Left ventricle myocardium superior (tissue), 1 donor: ENCODE measurements at places on chromosomes 12 and 14.
A peak's percentile ranks its signal among the peaks of the same experiment; 100 is the strongest.

- DNase-seq = no peak
These were observed 63.4 kb upstream of the FBRSL1 start for GRCh38 chr12:132426349-132427173.

- DNase-seq = no peak
These were observed 43.5 kb upstream of the KCNA5 start for GRCh38 chr12:5000204-5000603.

- no peak for DNase-seq
These were observed 710.5 kb downstream of the NOVA1 start for GRCh38 chr14:25887251-25887878.

DNA sequence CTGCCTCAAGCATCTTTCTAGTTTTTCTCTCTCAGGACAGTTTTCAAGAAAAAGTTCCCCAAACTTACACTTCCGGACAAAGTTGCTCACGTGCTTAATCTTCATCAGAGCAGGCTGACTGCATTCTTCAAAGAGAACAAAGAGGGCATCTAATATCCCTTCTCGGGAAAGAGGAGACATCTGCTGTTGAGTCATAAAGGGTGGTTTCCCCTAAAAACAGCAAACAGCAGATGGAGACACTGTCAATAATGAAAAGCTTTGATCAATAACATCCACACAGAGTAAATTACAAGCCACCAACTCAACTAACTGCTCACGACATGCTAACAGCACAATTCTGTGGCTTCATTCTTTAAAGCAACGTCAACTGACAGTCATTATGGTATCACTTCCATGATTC is 8.1 kb downstream of the CIT start:
- DNase-seq = no peak

DNA sequence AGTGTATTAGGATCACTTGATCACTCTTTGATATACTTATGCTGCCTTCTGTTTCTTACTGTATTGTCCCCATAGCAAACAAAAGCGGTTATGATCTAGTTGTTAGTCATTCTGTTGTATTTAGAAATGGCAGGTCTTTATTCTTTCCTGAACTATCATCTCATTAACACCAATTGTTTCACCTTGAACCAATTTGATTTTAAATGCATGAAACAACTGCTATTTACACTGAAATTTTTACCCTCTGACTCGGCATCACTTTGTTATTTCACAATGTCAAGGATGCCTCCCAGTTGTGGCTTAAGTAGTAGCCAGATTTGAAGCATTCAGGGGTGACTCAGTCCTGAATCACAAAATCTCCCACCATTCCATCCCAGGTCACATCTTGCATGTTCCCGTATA is 303.5 kb downstream of the EGLN3 start:
- no peak for DNase-seq

GRCh38 chr14:103089386-103090335 is 4.9 kb upstream of the EXOC3L4 start:
- DNase-seq = peak; percentile 25

DNA sequence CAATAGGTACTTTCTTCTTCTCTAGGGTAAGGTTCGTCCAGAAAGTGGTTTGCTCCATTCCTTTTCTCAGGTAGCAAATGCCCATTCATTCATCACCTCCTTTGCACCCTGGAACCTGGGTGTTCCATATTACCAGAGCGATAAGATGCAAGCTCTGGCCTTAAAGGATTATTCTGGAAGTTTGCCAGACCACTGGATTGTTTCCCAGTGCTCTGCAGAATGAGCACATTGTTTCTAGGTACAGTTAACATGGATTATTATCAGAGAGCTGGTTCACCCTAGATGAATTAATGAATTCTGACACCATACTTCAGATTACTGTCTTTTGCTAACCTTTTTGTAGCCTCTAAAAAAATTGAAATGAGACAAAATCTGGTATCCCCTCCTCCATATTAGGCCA is 170.9 kb upstream of the BMP4 start:
- DNase-seq = no peak

- DNase-seq = no peak
These were observed 18.8 kb downstream of the C12orf43 start for GRCh38 chr12:120997448-120997847.

DNA sequence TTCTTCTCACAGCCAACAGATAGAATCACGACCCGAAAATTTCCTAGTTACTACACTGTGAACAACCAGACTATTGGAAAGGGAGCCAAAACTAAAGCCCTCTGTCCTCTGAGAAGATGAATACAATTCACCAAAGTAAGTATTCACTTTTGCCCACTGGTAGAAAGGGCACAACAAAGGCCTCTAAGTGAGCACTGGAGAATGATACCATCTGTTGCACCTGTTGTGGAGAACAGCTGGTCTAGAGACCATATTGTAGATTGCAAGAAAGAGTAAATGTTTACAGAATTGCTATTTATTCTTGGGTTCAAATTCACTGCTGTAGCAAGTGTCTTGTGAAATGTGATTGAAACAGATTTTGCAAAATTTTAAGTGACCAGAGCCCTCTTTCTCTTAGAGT is 46.9 kb upstream of the ANO6 start:
- DNase-seq = no peak

- no peak for DNase-seq
These were observed 61.2 kb upstream of the TMTC2 start for GRCh38 chr12:82625523-82625922.

DNA sequence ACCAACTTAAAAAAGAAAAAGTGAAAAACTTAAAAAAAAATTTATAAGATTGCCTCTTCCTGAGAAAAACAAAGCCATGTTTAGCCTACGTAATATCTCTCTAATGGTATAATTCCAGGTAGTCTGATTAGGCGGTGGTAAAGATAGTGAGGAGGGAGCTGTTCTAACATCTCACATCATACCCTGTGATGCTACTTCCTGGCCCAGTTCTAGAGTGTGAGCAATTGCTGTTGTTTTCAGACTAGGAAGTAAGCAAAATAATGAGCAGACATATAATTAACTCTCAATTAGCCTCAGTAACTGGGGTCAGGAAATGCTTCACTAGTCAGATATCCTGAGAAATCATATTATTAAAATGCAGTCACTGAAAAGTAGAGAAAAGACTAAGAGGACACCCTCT is 113.9 kb downstream of the PHLDA1 start:
- DNase-seq = no peak

DNA sequence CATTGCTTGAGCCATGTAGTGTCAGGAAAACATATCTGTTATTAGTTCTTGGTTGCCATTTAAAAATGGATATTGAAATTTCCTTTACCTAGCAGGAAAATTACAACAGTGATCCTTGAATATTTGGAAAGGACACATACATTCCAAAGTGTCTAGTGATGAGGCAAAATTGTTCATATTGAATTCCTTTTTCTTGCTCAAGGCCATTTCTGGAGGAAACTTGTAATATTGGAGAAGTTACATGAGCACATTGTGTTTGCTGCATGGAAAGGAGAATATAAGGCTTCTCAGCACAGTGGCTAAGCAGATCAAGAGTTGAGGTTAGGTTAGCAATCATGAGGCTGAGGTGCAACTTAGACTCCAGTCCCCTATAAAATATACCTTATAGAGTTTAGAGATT is 121.9 kb downstream of the PDE3A start:
- DNase-seq = no peak

DNA sequence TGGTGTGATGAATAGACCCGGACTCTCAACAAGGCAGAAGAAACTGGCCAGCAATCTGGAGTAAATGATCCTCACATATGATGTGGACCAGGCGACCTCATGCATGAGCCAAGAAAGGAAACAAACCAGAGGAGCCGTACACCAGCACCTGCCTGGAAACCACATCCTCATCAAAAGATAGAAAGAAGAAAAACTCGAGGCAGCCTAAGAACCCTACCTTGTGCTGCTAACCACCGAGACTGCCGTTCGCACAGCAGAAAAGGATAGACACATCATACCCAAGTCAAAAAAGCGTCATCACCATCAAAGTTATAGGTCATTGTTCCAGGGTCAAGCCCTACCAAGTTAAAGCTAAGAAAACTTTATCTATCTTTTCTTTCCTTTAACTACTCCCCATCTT is 66.7 kb downstream of the RESF1 start:
- no peak for DNase-seq

DNA sequence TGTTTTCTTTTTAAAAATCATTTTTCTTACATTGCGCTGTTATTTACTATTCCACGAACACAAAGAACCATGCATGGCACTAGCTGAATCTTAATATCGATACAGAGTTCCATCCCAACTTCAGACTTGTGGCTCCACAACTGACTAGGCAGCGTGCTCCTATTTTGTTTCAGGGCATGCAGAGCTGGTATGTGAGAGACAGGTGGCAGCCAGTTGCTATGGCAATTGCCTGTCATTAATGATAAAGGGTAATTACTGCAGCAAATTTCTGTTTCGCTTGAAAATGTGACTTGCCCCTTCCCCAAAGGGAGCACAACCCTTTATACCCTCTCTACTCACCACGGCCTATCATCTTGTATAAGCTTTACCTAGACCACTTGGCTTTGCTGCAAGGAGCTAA is 113.1 kb upstream of the G2E3 start:
- no peak for DNase-seq

DNA sequence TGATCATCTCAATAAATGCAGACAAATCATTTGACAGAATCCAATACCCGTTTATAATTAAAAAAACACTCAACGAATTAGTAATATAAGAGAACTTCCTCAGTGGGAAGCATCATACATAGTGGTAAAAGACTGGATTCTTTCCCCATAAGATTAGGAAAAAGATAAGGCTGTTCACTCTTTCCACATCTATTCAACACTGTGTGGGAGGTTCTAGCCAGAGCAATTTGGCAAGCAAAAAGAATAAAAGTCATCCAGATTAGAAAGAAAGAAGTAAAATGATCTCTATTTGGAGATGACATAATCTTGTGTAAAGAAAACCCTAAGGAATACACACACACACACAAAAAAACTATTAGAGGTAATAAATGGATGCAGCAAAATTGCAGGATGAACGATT is 38.4 kb downstream of the YEATS4 start:
- no peak for DNase-seq

GRCh38 chr12:123634142-123634561 is 523 bp downstream of the GTF2H3 start:
- DNase-seq = no peak

DNA sequence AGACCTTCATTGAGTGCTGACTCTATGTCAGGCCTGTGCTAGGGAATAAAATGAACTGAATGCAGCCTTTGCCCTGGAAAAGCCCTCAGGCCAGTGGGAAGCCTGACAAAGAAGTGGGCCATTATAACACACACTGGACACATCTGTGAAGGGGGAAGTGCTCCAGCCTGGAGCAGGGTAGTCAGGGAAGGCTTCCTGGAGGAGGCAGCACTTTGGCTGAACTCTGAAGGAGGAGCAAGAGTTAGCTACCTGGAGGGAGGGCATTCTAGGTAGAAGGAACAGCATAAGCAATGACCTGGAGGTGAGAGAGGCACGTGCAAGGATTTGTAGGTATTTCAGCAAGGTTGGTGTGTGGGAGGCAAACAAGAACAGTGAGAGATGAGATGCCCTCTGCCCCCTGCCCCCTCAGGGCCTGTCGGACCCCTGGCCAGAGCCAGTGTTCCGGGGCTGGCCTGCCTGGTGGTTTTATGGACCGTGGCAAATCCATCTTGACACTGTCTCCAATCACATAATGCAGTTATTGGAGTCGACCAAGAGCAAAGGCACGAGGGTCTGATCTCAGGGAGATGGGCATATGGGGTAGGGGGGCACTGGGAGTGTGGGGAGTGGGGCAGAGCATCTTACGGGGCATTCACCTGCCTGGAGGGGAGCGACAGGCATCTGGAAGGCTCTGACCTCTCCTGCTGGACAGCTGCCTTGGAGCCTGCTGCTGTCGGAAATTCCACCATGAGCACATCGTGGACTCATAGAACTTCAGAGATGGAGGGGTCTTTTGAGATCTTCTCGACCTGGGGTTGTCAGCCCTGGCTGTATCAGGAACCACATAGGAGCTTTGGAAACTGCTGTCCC is 2.7 kb upstream of the FAM222A start:
- DNase-seq = no peak

DNA sequence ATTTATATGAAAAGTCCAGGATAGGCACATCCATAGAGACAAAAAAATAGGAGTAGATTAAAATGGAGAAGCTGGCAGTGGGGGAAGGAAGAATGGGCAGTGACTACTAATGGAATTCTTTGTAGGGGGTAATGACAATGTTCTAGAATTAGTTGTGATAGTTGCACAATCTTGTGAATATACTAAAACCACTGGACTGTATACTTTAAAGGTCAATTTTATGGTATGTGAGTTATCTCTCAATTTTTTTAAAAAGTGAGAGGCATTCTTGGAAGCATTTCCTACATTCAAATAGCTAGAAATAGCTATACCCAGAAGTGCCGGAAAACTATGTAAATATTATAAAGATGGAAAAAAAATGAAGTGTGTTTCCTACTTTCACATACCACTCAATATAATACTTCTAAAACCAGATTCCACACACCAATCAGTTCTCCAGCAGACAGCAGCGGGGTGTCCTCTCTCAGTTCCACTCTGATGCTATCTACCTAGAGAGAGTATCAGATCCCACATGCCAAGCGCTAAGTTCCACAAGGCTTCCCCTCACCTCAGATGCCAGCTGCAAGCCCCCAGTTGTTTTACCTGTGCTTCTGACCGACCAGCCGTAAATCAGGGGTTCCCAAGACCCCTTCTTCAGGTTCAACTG is 41.7 kb upstream of the NID2 start:
- DNase-seq = no peak

- DNase-seq = no peak
These were observed 67.8 kb downstream of the CHGA start for GRCh38 chr14:92990456-92991430.

DNA sequence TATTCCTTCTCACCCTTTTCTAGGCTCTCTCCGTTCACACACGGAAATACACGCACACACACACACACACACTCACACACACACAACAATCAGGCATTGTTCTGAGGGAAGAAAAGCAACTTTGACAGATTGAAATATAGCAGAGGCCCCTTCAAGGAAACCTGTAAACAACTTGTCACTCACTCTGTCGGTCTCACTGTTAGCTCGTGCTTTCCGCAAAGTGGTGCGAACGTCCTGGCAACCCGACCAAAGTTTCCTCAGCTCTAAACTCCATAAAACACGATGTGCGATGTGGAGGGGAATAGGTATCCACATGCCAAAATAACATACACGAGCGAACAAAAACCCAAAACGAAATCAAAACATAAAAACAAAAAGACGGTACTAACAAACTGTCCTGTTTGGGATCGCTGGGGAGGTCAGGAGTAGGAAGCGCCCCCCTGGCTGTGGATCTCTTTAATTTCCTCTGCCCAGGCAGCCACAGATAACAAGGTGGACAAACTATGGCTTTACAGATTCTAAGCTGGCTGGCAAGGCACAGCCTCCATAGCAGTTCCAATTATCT is 822 bp upstream of the SOX5 start:
- peak; percentile 11 for DNase-seq

DNA sequence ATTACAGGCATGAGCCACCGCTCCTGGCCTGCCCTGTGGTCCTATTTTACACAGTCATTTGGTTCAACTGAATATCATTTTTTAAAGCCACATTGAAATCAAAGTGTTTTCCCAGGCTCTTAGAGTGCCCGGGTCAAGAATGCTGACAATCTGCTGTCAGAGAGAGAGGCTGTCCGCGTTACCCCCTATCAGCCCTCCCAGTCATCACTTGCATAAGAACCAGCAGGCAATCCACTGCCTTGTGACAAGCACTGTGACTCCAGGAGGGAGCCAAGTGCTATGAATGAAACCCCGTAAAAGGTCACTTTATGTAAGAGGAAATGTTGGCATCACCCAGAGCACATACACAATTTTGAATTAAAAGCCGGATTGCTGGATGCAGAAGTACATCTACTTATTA is 13.5 kb downstream of the PHLDA1 start:
- peak; percentile 51 for DNase-seq

GRCh38 chr12:92554158-92555073 is 148.4 kb upstream of the PLEKHG7 start:
- no peak for DNase-seq
